ENCODE measurements at places on chromosomes 11 and 22.

- DNase-seq: no peak
These were observed 28.2 kb downstream of the CARD18 start for GRCh38 chr11:105111145-105111944.

DNA sequence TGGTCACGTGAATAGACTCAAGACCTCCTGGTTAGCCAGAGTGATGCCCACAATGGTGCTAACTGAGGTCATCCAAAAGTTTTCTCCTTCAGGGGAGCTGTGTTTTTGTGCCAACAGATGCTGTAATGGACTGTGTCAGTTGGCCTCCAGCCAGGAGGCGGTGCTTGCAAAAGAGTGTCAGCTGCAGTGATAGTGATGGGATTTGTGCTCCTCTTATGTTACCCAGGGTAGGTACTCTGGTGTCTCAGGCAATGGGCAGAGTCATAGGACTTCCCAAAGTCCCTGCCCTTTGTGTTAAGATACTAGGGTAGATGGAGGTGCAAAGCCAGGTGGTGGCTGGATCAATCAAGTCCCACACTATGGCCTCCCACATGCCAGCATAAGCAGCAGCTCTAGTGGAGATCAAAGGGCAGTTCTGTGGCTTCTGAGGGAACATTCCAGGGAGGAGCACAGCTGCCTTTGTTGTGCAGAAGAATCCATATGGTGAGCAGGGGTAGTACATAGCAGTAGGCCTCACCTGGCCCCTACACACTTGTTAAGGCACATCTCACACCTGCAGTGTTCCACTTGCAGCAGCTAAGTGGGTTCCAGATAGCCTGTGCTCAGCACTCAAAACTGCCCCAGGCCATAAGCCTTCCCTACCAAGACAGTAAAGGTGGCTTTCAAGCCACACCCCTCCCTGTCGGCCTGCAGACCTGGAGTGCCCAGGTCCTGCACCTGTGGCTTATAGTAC lies 9.4 kb upstream of the FANCF start:
- DNase-seq: no peak

DNA sequence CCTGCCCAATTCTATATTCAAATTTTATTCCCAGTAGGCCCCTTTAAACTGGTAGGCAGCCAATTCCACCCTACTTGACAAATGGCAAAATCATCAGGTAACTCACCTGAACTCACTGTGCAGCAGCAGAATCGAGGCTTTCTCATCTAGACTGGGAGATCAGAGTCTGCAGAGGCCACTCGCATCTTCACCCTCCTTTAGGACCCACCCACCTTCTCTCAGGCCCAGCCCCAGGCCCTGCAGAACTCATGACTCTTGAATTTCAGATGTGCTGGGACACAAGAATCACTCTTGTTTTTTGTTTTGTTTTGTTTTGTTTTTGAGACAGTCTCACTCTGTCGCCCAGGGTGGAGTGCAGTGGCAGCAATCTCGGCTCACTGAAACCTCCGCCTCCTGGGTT lies 38.8 kb downstream of the MICAL3 start:
- DNase-seq: no peak

DNA sequence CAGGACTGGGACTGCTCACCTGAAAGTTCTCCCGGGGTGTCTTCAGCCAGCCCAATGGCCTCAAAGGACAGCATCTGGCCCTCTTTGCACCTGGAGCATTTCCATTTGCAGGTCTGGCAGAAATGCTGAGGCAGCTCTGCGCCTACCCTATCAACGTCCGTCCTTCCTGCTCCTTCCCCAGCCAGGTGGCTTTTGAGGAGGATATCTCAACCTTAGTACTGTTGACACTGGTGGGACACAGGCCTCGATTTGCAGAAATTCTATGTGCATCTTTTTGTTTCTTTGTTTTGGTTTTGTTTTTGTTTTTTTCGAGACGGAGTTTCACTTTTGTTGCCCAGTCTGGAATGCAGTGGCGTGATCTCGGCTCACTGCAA lies 5.0 kb downstream of the MOGAT2 start:
- no peak for DNase-seq

DNA sequence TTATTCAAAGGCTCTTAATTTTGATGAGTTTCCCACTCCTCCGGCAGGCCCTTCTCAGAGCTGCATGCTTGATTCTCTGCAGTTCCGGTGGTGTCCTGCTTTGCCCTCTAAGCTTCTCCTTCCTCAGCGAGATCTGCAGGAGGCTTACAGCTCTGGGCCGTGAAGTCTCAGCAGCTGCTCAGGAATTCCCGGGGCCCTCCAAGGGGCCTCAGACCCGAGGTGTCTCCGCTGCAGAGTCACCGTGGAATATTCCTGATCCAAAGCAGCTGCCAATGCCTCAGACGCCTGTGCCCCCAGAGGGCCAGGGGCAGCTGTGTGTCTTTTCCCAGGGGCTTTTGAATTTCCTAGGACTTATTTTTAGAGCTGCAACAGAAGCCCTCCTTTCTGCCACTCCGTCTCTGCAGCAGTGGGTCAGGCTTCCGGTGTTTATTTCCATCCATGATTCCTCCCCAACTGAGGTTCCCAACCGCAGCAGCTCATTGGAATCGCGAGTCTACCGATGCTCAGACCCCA lies 37.2 kb downstream of the RPS6KA4 start:
- DNase-seq: no peak

- no peak for DNase-seq
These were observed 908 bp downstream of the PPME1 start for GRCh38 chr11:74171997-74172396.

- no peak for DNase-seq
These were observed 759.0 kb upstream of the API5 start for GRCh38 chr11:42552786-42553185.

DNA sequence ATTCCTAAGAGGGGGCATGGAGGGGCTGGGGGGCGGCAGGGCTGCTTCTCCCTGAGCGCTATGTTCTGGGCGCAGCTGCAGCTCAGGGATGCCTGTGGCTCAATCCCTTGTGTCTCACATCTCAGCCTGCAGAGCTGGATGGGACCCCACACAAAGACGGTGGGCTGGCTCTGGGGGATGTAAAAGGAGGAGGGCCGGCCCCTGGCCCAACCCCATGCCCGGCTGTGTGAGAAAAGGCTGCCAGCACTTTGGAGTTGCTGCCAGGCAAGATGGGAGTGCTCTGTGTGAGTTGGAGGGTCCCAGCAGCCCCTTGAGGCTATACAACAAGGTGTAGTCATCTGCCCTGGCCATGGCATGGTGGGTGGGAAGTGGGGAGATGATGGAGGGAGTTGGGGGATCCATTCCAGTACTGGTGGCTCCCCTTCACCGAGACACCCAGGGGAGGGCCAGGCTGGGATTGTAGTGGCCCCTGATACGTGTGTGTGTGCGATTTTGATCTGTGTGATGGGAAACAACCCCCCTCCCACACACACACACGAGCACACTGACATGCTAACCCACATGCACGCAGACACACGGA lies 1.3 kb upstream of the TBX10 start:
- no peak for DNase-seq

DNA sequence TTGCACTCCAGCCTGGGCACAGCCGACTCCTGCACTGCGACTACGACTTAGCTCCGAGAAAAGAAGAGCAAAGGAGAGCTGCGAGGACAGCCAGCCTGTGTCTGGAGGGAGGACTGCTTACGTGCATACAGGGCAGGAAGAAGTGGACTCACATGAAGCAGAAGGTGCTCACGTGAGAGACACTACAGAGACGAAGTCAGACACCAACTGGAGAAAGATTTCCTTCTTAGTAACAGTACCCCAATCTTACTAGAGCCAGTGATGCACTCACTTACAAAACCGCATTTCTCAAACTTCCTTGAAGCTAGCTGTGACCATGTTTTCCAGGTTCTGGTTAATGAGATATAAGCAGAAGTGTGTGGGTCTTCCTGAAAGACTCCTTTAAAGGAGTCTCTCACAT lies 67.7 kb downstream of the MICAL3 start:
- no peak for DNase-seq

DNA sequence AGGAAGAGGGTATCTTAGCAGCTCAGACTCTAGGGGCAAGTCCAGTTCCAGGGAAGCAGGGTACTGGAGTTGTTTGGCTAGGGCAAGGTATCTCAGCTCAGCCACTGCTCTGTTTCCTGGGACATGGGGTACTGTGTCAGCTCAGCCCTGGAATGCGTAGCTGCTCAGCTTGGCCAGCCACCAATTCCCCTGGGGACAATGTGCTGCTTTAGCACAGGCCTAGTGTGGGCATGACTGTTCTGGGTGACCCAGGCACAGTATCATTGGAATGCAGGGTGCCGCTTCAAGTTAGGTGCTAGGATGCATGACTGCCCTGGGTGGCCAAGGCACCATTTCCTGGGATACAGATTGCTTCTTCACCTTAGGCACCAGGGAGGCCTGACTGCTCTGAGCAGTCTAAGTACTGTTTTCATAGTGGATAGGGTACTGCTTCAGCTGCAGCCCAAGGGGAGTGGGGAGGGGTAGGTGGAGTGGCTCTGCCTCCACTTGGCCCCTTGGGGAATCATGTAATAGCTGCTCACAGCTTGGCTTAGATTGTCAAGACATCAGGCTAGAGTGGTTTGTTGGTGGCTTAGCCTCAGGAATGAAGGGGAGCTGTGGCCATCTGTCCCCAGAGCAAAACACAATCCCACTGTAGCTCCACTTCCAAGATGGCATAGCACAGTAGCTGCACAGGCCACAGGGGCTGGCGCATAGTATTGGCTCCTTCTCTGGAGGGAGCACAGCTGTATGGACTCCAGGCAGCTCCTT lies 36.0 kb downstream of the MADD start:
- no peak for DNase-seq

DNA sequence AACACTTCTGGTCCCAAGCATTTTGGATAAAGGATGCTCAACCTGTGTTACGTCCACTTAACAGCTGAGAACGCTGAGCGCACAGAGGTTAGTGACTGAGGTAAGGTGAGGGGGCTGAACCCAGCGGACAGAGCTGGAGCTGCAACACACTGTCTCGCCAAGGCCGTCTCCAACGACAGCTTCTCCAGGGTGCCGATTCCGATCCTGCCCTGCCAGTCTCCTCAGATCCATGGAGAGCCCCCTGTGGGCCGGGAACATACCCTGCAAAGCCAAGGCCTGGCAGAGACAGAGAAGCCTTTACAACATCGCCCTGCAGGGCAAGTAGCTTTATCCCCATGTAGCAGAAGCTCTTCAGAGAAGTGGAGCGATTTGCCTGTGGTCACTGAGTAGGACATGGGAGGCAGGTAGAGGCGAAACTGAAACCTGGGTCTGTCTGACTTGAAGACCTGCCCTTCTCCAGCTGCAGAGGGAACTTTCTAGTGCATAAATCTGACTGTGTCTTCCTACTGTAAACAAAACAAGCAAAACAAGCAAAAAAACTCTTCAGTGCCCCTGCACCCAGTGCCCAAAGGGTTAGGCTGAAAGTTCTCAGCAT lies 72.8 kb downstream of the SCUBE1 start:
- no peak for DNase-seq

- DNase-seq: no peak
These were observed 69.8 kb downstream of the ARFGAP2 start for GRCh38 chr11:47106798-47107411.

DNA sequence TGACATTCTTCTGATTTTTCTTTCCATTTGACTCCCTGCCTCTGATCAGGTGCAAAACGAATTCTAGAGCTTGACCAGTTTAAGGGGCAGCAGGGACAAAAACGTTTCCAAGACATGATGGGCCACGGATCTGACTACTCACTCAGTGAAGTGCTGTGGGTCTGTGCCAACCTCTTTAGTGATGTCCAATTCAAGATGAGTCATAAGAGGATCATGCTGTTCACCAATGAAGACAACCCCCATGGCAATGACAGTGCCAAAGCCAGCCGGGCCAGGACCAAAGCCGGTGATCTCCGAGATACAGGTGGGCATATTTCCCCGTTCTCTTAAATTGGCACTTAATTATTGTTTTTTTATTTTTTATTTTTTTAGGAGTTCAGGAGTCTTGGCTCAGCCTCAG lies 15.4 kb downstream of the XRCC6 start:
- no peak for DNase-seq

- no peak for DNase-seq
These were observed 34.5 kb upstream of the SEZ6L start for GRCh38 chr22:26134654-26135330.

GRCh38 chr11:70582886-70583641 lies 184.7 kb downstream of the CTTN start:
- no peak for DNase-seq

GRCh38 chr11:75349521-75350116 lies 1.8 kb downstream of the ARRB1 start:
- DNase-seq: no peak

- DNase-seq: no peak
These were observed 167.0 kb downstream of the LDLRAD3 start for GRCh38 chr11:36110668-36111410.

DNA sequence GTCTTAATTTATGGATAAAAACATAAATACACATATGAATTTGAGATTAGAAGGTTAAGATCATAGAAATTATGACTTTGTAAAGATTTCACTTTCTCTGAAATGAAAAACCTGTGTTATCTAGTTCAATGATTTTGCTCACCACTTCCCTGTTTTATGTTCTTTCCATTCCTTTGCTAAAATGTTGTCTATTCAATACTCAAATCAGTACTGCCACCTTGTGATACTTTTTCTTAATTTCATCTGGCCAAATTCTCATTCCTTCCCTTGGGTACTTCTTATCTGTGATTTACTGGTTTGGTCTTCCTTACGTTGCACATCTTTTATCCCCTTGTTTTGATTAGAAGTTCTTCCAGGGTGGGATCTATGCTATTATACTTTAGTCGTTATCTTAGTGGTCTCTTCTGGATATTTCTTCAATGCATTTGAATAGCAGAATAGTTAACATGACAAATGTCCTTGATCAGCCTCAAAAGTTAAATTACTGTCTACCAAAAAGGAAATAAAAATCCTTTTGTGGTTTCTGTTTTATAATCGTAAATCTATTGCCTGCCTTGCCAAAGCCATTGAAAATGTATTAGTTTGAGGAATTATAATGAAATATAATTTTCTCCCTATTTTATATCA lies 197.0 kb downstream of the PGR start:
- DNase-seq: no peak

DNA sequence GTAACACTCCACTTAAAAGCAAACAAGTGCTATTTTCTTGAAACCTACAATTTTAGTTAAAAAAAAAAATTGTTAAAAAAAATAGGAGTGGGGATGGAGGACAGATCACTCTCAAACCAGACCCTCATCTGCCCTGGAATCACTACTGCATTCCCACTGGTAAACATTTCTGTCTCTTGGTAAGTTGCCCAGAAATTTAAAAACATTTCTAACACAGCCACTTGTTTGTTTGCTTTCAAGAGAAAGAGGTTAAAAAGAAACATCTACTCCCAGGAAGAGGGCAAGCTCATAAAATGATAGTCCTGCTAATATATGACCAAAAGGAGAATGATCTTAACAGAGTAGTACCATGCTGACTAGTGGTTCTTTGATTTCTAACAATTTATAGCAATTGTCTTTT lies 83.3 kb downstream of the SGSM3 start:
- DNase-seq: no peak

DNA sequence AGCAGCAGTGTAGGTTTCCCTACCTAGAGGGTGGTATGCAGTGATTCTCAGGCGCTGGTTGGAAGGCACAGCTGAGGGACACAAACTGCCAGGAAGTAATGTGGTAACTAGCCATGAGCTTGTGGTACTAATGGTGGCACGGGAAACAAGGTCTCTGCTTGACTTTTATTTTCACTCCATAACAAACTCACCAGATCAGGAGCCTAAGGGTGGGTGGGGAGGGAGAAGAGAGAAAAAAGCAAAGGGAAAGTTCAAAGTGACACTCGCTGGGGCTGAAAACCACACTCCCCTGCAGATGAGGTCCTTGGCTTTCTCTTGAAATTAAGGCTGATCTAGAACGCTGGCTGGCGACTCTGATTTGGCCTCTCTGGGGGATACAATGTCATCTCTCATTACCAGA lies 22.0 kb downstream of the TRAF6 start:
- no peak for DNase-seq
